ENCODE measurements at places on chromosomes 3 and 15.

DNA sequence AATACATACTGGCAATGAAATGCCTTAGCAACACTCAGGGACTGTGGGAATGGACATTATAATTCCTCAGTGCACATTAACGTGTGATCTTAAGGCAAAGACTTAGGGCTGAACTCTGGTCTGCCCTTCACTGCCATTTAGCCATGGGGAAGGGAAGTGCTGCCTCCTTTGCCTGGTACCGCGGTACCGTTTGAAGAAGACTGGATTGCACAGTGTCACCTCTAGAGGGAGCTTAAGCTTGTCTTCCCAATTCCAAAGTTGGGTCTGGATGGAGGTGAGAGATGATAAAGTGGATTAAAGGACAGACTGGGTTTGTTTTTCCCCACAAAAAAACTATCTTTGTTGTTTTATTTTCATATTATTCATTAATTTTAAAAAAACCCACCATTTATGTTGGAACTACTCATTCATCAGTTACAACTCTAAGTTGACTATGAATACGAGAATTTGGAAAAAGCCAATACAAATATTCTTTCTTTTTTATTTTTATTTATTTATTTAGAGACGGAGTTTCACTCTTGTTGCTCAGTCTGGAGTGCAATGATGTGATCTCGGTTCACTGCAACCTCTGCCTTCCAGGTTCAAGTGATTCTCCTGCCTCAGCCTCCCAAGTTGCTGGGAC, 60.0 kb upstream of the SYN2 start:
- peak; percentile 15 for DNase-seq

DNA sequence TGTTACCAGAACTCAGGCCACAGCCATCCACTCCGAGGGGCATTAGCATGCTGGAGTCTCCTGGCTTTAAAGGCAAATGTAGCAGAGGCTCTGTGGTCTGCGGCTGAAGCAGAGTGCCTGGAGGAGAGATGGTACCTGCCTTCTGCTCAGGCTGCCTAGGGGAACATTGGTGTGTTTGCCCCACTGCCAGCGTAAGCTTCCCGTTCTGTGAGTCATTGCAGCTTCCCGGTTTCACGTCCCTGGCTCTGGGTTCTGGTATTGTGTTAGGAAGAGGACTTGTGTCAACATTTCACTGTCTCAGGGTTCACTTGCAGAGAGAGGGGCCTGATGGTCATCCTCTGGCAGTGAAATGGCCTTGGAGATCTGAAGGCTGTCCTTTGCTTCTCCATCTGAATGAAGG, 1.8 kb downstream of the GASK1A start:
- DNase-seq: no peak

DNA sequence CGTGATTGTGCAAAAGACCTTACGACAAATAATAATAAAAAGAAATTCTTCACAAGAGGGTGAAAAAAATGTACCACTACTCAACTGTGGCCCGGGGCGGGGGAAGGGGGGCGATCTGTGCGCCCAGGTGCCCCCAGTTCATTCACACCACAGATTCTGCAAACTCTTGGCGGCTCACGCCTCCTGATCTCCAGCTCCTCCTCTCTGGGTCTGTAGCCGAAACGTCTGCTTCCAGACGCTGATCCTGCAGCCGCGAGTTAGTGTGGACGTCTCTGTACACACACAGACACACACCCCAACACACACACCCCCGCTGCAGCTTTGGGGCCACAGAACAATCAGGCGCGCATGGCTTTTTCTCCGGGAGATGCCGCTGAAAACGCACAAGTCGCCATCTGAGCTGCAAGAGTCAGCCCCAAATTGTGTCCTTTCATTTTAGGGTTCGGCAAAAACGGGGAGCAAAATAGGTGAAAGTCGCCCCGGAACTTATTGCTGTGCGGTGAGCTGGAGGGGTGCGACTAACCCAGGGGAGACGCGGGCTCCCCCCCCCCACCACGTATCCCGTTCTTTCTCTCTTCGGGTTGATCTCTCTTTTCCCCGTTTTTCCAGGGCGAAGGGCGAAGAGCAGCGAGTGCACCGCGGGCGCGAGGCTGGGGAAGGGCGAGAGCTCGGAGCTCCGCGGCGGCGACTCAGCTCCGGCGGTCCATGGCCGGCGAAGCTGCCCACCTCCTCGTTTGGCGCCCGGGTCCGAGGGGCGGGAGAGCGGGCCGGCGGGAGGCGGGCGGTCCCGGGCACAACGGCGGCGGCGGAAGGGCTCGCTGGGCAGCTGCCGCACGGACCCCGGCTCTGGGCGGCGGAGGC, 505 bp upstream of the WNT5A start:
- no peak for DNase-seq

GRCh38 chr3:171460725-171461524, 720 bp upstream of the TNIK start:
- peak; percentile 41 for DNase-seq

DNA sequence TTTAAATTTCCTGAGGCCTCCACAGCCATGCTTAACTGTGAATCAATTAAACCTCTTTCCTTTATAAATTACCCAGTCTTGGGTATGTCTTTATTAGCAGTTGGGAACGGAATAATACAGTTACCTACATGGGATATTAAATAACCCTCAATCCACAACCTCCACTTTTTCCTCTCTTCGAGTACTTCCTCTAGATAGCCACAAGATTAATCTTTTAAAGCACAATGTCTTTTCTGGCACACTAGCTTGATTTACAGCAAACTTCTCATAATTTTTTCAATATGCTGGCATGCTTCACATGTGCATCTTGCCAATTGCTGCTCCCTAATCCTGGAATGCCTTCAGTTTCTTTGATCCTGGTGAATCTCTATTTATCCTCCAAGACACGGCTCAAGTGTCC, 92.2 kb downstream of the P2RY1 start:
- DNase-seq: no peak

DNA sequence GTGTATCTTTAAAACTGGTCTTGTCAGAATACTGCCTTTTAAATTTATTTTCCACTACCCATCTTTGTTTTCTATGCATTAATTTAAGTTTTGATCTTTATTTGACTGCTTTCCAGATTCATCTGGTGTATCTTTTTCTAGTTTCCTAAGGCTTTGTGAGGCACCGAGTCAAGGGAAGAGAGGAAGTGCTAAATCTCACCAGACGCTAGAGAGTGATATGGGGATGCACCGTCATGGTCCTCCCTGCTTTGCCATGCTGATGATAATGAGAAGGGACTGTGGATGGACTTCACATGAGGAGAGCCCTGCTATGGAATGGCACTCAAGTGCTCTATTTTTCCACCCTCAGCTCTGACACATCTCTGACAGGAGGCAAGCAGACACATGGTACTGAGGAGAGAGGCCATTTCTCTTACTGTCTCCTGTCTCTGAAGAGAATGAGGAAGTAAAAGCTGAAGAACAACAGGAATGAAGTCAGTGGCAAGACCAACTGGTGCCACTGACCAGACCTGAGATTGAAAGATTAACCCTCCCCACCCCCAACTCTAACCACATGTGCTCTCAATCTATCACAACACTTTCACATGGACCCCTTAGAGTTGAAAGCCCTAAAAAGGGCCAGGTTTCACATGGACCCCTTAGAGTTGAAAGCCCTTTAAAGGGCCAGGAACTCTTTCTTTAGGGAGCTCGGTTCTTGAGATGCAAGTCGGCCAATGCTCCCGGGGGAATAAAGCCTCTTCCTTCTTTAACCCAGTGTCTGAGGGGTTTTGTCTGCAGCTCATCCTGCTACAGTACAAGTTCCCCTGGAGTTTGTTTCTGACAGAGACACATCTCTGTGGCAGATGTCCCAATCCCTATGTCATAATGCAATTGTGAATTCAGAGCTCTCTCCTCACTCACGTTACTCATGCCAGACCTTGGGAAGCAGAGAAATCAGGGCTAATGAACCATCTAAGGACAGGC, at the start of gene IQCF2:
TSS of gene IQCF2 (plus strand) at position 913 of the 963 bp plus-strand sequence. CDS start 52 bp downstream, outside the sequence.
- DNase-seq: no peak

DNA sequence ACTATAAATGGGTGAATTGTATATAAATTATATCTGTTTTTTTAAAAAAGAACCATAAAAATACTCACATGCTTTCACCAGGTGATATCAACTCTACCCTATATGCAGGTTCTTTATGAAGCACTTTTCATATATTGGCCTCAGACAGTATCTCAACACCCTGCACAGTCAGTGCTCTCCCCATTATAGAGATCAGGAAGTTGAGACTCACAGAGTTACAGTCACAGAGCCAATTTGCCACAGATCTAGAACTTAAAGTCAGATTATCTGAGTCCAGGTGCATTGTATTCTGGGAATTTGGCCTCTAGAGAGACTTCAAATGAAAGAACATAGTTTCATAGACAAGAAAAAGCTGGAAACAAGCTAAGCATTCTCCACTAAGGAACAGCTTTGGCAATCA, 38.1 kb downstream of the DAPK2 start:
- no peak for DNase-seq

- no peak for DNase-seq
Measured at GRCh38 chr3:43913036-43913948, 222.6 kb downstream of the ABHD5 start.

DNA sequence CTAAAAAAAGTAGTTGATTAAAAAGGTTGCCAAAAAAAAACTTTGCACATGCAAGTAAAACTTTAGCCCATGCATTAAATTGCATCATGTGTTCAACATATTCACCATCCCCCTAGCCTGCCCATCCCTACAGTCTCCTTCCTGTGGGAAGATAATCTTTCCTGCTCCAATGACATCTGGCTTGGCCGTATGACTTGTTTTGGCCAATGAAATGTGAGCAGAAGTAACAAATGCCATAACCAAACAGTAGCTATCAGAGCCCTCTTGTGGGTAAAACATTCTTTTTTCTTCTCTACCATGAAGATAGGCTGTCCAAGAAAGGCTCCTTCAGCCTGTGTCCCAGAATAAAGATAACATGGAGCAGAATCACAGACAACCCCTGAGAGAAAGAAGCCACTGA, 15.3 kb downstream of the ERC2 start:
- no peak for DNase-seq

GRCh38 chr3:124346487-124346886, 354.6 kb upstream of the ROPN1 start:
- no peak for DNase-seq

GRCh38 chr3:49937090-49937489, 2.9 kb upstream of the RBM6 start:
- DNase-seq: no peak

DNA sequence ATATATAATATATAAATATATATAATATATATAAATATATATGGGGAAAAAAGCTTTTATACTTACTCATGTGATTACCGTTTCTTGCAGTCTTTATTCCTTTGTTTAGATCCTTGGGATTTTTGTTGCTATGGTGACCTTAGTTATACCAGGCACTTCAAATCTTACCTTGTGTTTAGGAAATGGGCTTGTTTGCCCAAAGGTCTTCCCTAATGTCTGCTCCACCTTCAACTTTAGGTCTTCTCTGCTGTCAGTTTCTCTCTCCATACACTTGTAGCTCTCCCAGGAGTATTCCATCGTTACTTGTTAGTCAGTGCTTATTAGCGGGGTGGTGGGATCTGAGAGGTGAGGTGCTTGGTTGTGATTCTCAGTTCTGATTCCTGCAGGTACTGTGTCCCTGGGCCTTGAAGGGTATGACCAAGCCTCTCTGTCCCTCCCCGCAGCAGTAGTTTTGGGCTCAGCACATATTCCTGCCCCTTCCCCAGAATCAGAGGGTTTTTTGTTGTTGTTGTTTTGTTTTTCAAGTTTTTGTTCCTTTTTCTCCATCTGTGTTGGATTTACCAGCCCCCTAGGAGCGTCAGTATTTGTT, 9.6 kb upstream of the LAMP3 start:
- no peak for DNase-seq

GRCh38 chr3:131250466-131250865, 131.1 kb upstream of the NUDT16 start:
- DNase-seq: no peak

DNA sequence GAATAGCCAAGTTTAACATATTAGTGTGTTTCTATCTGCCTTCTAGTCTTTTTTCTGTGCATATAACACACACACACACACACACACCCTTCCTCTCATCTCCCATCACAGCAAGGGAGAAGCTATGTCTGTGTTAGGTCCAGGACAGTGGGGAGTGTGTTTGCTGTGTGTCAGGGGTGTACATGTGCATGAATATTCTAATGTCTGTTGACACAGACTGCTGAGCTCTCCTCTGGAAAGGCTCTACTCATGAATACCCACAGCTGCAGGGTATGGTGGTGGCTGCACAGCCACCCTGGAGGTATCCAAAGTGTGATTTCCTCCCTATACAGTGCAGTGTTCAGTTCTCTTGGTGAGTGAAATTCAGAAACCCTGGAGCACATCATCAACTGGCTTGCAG, 42.9 kb downstream of the ARNT2 start:
- no peak for DNase-seq

DNA sequence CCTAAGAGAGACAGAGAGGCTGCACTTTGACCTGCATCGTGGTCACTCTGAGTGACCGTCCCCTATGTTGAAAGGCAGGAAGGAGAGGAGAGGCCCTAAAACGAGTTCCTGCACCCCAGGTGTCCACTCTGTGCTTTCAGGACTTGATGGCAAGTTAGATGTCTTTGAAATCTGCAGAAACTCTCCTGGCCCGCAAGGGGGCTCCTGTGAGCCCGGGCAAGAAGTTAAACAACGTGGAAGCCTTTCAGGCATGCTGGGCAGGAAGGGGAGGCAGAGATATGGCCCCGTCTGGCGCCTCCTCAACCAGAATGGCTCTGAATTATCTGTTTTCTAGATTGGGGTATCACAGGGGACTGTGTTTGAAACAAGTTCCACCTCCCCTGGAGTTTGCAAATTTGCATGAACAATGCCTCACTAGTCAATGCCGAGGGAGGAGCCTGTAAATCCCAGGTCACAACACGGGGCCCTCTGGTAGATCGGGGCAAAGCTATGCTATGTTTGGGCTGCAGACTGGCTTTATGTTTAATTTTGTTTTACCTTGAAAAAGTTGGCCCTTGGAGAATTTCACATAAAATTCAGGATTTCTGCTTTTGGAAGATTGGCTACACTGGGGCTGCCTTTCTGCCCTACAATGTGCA, 9.8 kb downstream of the CTXND1 start:
- peak; percentile 28 for DNase-seq

DNA sequence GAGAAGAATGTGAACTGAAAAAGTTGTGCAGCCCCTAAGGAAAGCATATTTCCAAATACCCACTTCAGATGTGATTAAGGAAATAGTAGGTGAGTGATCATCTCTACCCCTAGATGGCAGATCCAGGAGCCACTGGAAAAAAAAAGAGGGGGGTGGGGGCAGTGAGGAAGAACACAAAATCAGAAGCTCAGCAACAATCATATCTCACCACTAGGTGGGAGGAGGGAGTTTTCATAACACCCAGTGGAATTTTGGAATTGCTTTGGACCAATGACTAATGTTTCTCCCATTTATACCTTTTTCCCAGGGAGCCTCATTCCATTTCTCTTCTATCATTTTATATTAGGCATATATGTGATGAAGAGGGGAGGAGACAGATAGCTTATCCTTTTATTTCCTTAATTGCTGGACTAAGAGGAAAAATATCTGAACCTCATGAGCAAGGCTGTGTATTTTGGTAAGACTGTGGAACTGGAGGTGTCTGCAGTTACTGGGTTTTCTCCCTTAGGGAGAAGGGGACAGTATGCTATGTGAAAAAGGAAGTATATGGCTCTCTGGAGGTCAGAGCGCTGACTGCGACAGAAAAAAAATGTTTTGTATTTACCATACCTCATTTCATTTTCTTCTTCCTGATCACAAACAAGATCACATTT, 363.4 kb downstream of the GAP43 start:
- no peak for DNase-seq

Measured in HTR-8/SVneo (cell line).